ENCODE measurements at places on chromosomes 6 and 20. TPM values are rescaled to one million over a fixed set of nuclear protein-coding genes. Genes with fewer than 3 reads are reported as not detected.

PRELID3B gene
- total RNA-seq = 170 TPM

SPATS1 gene
- total RNA-seq = not detected

PPIL6 gene
- not detected for total RNA-seq

MYLK2 gene
- total RNA-seq = 0.31 TPM

WFDC2 gene
- 1.2 TPM for total RNA-seq

SPATA2 gene
- 7.9 TPM for total RNA-seq

PI16 gene
- 1.7 TPM for total RNA-seq

HLA-DQA1 gene
- 1.7 TPM for total RNA-seq

KCNB1 gene
- total RNA-seq = not detected

PLCB4 gene
- total RNA-seq = not detected

TBP gene
- 24.2 TPM for total RNA-seq

JPH2 gene
- not detected for total RNA-seq

SLC22A7 gene
- total RNA-seq = not detected

AKAP12 gene
- 0.36 TPM for total RNA-seq

POFUT1 gene
- 39.7 TPM for total RNA-seq

RSPH4A gene
- 0.12 TPM for total RNA-seq

TCF21 gene
- not detected for total RNA-seq

CDK19 gene
- 17.9 TPM for total RNA-seq

TRIM31 gene
- total RNA-seq = not detected

CRYBG1 gene
- 23.0 TPM for total RNA-seq

TXLNB gene
- 0.32 TPM for total RNA-seq

OOEP gene
- total RNA-seq = not detected

BEND6 gene
- total RNA-seq = not detected

ENPP3 gene
- 1.4 TPM for total RNA-seq

MSH5 gene
- total RNA-seq = 116 TPM

CDSN gene
- not detected for total RNA-seq

VSTM2L gene
- 0.33 TPM for total RNA-seq

KIAA1755 gene
- total RNA-seq = not detected

L3MBTL1 gene
- total RNA-seq = 9.1 TPM

SLC22A16 gene
- not detected for total RNA-seq

SLC4A11 gene
- total RNA-seq = 0.14 TPM

IFT52 gene
- total RNA-seq = 15.4 TPM

LINC00237 gene
- not detected for total RNA-seq

TAGAP gene
- total RNA-seq = 29.9 TPM

RSPH3 gene
- 7.1 TPM for total RNA-seq

FAM184A gene
- total RNA-seq = 24.9 TPM

TJAP1 gene
- 23.0 TPM for total RNA-seq

ERVFRD-1 gene
- total RNA-seq = not detected

SUPT3H gene
- 14.3 TPM for total RNA-seq

ISM1 gene
- 0.50 TPM for total RNA-seq

LIN28B gene
- not detected for total RNA-seq

FOXS1 gene
- total RNA-seq = not detected

SIRPG gene
- 46.9 TPM for total RNA-seq

BTN1A1 gene
- 0.16 TPM for total RNA-seq

BPIFB1 gene
- total RNA-seq = not detected

BICRAL gene
- total RNA-seq = 12.4 TPM

KIF25 gene
- total RNA-seq = not detected

SLC22A3 gene
- total RNA-seq = not detected

MCCD1 gene
- not detected for total RNA-seq

BPIFB2 gene
- total RNA-seq = not detected

OVOL2 gene
- not detected for total RNA-seq

FAM83C gene
- total RNA-seq = not detected

COX4I2 gene
- total RNA-seq = not detected

GRM4 gene
- total RNA-seq = 0.36 TPM

BPIFA1 gene
- not detected for total RNA-seq
